Globus pallidus (tissue), 1 donor: ENCODE measurements at places on chromosomes 2 and 18.

DNA sequence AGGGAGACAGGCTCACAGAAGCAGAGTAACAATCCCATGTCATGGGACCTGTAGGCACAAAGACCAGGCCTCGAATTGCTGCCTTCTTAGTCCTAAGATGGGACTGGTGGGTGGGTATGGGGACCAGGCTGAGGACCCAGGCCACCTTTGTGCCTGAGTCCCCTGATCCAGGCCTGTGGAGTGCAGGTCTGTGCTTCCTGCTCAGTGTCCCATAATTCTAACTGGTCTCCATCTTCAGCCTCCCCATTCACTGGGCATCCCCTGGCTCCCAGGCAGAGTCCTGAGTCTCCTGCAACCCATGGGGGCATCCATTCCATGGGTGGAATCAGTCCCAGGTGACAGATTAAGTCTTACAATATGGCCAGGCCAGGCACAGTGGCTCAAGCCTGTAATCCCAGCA lies 83.9 kb downstream of the SMAD7 start:
- no peak for DNase-seq

DNA sequence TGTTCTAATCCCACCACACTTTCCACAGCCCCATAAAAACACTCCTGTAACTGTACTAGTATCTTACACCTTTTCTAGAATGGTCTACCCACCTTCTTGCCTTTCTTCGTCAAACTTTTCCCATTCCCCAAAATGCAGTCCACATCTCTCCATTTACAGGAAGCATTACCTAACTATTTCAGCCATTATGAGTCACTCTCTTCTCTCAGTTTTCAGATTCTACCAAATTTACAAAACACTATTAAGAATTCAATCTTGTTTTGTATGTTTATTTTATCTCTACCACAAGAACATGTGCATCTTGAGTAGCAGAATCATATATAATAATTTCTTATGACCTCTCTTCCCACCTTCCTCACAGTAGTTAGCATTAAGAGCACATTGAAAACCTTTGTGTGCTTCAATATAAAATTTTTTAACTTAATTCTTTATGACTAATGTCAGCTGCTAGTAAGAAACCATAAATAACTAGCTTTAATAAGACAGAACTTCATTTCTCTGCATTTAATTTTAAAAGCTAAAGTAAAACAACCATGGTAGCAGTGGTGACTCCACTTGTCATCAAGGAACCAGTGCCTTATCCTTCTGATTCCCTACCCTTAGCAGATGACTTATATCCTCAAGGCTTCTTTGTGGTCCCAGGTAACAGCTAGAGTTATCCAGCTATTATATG lies 56.6 kb upstream of the MAP2 start:
- DNase-seq, result no peak

DNA sequence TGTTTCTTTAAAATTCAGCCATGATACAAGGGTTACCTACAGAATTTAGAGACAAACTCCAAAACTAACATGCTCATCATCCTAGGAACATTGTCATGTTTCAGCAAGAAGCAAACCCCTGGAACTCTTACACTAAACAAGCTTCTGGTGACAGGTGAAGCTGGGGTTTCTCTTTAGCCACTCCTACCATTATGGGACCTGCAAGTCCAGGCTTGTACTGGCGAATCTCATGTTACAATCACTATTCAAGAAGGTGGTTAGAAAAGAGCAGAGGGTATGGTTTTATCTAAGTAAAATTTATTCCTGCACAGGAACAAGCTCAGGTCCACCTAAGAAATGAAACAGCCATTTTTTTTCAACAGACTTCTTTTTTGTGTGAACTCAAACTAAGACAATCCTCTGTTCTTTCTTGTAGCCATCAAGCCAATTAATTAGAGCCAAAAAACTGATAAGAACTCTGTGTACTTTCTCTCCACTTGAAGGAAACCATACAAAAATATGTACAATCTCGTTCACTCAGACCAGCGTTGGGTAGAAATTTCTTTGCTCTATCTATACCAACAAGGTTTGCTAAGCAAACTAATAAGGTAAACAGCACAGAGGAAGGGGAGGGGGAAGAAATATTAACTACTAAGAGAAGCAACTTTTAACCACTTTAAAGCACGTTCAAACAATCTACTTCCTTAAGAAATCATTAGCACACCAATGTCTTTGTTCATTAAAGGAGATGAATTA lies 63.3 kb upstream of the NEDD4L start:
- DNase-seq, result no peak

GRCh38 chr2:139911160-139911559 lies 1131.0 kb upstream of the NXPH2 start:
- DNase-seq, result no peak

DNA sequence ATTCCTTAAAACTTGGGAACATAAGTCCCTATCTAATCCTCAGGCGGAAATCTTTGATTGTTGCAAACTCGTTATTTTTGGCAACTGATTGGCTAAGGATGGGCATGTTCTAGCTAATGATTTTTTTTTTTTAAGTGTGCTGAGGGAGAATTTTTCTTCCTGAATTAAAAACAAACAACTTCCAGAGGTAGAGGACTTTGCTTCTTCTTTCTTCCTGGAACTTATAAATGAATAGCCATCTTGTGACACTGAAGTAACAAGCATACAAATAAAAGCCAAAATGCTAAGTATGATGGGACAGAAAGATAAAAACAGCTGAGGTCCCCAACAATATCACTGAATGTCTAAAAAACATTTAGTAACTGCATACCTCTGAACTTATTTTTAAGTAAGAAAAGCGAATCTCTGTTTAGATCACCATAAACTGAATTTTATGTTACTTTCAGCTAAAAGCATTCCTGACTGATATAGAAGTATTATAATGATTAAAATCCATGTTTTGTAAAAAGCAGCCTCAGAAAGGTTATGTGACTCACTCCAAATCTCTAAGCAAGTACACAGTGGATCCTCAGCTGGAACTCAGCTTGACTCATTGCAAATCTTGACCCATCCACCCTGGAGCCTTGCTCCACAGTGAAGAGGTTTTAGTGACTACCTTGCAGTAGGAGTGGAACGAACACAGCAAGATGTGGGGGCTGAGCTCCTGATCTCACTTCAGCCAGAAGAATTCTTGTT lies 344.4 kb downstream of the CLIP4 start:
- DNase-seq, result no peak

GRCh38 chr2:39099310-39099869 lies 21.5 kb downstream of the SOS1 start:
- no peak for DNase-seq

GRCh38 chr2:43426305-43427031 lies 169.4 kb downstream of the THADA start:
- peak; percentile 58 for DNase-seq

DNA sequence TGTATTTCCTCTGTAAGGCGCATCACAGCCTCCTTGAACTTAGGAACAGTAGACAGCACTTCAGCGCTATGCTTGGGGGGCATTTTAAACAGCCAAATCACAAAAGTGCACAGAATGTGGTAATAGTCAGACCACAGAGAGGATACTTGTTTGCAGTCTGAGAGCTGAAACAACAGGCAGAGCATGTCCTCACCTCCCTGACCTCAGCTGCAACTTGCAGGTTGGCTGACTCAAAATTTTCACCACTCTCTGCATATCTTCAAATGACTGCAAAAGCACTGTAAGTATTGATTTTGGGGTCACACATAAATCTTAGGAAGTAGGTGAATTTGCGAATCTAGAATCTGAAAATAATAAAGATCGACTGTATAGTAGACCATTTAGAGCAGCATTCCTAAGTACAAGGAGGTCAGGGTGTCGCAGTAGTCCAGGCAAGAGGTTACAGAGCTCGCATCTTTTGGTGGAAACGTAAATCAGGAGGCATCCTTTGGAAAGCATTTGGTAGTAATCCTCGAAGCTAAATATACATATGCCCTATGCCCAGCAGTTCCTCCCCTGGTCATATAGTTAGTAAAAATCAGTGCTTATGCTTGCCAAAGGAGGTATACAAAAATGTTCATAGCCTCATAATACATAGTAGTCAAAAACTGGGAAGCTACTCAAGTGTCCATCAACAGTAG lies 108.2 kb upstream of the MYCN start:
- DNase-seq, result no peak

GRCh38 chr18:57819671-57820460 lies 16.8 kb upstream of the ATP8B1 start:
- DNase-seq, result no peak

DNA sequence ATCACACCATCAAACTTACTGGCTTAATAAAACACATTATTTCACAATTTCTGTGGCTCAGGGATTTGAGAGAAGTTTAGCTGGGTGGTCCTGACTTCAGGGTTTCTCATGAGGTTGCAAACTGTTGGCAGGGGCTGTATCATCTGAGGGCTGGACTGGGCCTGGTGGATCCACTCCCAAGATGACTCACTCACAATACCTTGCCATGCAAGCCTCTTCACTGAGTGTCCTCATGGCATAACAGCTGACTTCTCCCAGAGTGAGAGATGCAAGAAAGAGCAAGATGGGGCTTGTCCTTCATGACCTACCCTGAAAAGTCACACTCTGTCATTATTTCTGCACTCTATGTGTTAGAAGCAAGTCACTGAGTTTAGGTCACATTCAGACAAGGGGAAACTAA lies 73.8 kb downstream of the AQP4 start:
- no peak for DNase-seq

DNA sequence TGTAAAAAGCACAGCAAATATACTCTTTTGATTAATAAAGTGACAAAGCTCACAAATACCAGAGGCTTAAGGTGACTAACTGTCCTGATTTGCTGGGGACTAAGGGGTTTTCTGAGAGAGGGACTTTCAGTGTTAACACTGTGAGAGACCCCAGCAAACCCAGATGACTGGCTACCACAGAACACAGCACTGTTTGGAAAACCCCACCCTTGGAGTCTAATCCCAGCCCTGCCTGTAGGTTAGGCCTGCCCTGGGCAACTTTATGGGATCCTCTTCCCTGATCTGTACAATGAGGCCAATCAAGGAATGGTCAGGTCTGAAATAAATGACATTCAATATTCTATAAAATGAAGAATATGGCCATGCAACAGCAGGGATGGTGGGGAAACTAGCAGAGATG lies 30.5 kb upstream of the CTAGE1 start:
- DNase-seq, result no peak

DNA sequence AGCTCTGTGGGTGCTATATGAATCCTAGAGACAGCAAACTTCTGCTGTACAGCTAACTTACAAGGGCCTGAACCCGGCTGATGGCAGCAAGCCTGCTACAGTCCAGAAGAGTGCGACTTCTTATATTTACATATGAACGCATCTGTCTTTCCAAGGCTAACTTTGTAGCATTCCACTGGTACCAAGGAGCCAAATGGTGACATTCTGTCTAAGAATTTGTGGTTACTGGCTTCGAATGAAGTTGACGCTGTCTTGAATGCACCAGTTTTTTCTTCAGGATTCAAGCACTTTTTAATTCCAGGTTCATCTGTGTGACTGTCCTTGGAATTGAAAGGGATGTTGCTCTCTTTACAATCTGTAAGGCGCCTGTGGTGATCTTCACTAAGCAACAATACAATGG lies 42.4 kb downstream of the THUMPD2 start:
- no peak for DNase-seq

GRCh38 chr2:86213699-86214502 lies 14.6 kb downstream of the MRPL35 start:
- DNase-seq, result no peak

GRCh38 chr2:161104054-161104553 lies 56.1 kb upstream of the TANK start:
- DNase-seq, result no peak

DNA sequence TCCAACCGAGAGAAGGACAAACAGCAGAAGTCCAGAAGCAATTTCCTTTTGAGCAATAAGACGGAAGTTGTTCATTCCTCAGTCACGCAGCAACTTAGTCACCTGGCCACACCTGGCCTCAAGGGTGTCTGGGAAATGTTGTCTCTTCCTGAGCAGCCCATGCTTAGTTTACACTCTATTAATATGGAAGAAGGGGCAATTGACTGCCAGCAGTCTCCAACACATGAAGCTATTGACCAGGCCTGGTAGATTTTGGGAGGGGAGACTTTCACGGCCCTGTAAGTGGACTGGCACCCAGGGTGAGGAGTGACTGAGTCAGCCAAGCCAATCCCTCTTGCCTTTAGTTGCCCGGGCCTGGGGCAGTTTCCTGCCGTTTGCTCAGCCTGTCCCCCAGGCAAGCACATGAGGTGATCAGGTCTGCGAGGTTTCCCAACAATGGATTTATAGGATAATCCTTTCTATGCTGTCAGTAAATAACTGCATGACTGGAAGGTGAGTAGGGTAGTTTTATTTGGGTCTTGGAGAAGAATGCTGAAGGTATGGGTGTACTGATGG lies 43.8 kb upstream of the PPP4R1 start:
- DNase-seq, result no peak

DNA sequence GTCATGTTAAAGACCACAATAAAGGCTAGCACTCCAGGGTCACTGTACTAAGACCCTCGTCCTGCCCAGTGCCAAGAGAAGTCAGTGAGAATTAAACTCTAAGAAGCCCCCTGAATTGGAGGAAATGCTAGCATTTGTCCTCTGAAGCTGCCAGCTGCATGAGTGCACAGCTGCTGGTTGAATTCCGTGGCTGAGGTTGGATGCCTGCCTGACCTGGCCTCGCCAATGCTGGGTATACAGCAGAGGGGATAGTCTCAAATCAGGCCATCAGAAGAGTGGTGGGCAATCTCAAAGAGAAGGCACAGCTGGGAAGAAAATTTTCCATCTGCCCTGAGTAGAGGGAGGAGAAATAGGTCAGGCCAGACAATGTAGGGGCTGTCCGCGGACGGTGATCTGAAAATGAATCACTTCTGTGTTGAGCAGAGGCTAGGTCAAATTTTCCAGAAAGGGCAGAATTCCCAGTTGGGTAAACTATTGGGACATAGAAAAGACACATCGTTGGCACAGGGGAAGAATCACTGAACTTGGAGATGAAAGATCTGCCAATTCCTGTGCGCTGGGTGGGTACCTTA lies 110.5 kb upstream of the AGAP1 start:
- peak; percentile 38 for DNase-seq

- DNase-seq, result no peak
These were observed 348.3 kb upstream of the LRATD1 start for GRCh38 chr2:14284244-14284643.

GRCh38 chr2:64862623-64863022 lies 126.6 kb upstream of the SLC1A4 start:
- DNase-seq, result no peak
